NCI-H510A treated with DMSO at 0.1 percent for 48 hours (cell line): ENCODE measurements at places on chromosomes 6 and 20.

DNA sequence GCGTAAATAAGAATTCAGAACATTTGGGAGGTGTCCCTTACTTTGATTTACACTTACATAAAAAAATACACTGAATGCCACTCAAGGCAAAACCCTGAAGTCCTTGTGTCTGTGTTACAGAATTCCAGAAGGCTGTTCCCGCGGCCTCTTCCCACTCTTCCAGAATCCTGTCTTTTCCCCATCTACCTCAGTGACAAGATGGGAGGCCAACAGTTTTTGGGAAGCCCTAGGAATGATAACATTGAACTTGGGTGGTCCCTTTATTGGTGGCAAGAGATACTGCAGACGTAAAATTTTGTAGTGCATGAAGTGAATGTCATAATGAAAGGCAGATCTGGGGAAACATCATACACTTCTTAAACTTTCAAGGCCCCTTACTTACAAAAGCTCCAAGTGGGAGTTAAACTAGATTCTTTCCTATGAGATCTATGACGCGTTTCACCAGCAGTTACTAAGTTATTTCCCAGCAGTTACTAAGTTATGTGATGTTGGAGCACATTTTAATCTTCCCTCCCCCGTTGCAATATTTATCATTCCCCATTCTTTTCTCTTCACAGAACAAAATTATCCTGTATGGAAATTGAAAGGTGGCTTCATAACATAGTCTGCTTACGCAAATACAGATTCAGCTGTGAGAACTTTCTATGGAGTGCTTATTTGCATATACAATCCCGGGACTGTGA, 79.5 kb downstream of the BCAS1 start:
- no peak for DNase-seq

DNA sequence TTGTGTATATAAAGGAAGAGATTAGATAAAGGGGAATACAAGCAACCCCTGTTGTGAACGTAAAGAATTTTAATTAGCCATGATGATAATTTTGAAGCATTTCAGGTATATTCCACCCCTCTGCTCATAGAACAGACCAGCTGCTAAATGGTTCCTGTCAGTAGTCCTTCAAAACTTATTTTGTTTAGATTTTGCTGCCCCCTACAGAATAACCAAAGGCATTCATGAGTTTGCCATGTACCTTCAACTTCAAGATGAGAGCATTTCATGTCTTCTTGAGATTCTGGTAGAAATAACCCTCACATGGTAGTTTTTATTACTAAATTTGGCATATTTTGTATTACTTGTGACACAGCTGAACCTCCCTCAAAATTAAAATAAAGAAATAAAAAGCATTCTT, 1586.7 kb downstream of the HACE1 start:
- DNase-seq: no peak

DNA sequence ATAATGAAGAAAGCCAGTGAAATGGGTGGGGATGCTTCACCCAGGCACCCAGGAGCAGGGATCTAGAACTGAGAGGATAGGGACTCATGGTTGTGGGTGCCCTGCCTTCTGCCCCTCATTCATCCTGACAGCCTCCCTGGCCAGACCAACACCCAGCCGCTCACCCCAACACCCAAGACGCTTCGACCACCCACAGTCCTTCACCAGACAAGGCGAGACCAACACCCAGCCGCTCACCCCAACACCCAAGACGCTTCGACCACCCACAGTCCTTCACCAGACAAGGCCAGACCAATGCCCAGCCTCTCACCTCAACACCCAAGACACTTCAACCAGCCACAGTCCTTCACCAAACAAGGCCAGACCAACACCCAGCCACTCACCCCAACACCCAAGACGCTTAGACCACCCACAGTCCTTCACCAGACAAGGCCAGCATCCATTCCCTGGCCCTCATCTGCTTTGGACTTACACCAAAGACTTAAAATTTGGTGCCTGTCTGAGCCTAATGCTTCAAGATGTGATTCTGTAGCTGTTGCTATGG, 131.5 kb downstream of the ANKRD60 start:
- no peak for DNase-seq

GRCh38 chr20:6164421-6165341, 41.9 kb upstream of the FERMT1 start:
- peak; percentile 27 for DNase-seq
